Occipital lobe (tissue), 3 donors: ENCODE measurements at places on chromosomes 5 and 9. TPM values are rescaled to one million over a fixed set of nuclear protein-coding genes. Genes with fewer than 3 reads are reported as not detected.

SMIM33 gene
- total RNA-seq: not detected

GRCh38 chr9:101387871-101388506 is 3.2 kb upstream of the BAAT start:
- DNase-seq: no peak

DNA sequence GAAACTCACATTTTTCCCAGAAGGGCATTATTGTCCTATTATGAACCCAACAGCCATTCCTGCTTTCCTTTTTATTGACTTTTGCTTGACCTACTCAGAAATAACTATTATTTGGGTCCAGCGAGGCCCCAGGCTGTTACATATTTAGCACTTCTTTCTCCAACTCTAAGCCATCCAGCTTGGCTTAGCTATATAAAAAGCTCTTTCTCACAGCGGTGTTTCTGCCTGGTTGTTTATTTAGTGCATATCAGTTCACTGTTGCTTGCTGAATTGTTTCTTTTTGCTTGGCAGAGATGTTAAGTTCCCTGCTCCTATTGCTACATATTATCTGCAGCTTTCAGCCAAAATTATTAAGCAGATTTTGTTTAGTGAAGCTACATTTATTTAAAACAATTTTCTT is 1156.8 kb upstream of the SEMA6A start:
- DNase-seq: no peak

CCDC192 gene
- total RNA-seq: not detected
